ENCODE measurements at places on chromosomes 4 and X.

- no peak for DNase-seq
Measured at GRCh38 chr4:143089291-143089690, 95.4 kb upstream of the USP38 start.

DNA sequence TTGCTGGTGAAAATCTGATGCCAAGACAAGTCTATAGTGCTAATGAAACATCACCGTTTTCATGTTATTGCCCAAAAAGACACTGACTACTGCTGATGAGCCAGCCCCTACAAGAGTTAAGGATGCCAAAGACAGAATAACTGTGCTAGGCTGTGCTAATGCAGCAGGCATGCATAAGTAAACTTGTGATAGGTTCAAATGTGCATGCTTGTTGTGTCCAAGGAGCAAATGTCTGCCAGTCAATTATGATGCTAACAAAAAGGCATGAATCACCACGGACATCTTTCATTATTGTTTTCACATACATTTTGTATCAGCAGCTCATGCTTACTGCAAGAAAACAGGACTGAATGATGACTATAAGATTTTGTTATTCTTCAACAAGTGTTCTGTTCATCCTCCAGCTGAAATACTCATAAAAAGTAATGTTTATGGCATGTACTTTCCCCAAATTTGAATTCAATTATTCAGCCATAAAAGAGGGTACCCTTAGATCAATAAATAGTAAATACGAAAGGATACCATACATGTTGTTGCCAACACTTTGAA lies 306.9 kb upstream of the ARSJ start:
- no peak for DNase-seq

GRCh38 chrX:74117962-74118902 lies 185.7 kb upstream of the ZCCHC13 start:
- DNase-seq: no peak

GRCh38 chrX:15749642-15750610 lies 11.9 kb downstream of the CA5B start:
- DNase-seq: no peak

DNA sequence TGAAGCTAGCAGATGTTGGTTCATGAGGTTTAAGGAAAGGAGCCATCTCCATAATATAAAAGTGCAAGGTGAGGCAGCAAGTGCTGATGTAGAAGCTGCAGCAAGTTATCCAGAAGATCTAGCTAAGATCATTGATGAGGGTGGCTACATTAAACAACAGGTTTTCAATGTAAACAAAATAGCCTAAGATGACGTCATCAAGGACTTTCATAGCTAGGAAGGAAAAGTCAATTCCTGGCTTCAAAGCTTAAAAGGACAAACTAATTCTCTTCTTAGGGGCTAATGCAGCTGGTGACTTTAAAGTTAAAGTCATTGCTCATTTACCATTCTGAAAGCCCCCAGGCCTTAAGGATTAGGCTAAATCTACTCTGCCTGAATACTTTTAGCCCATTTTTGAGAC lies 141.9 kb downstream of the MID1IP1 start:
- no peak for DNase-seq

GRCh38 chr4:99998062-99998867 lies 48.2 kb upstream of the H2AZ1 start:
- no peak for DNase-seq

All from D721Med (cell line).